Activated naive CD8-positive, alpha-beta T cell treated with anti-CD3 and anti-CD28 coated beads, Interleukin-2, amount 10 ng/mL, durations not matched to agents 7 days and 5 days (primary cell): ENCODE measurements at places on chromosomes 7 and 10. TPM values are rescaled to one million over a fixed set of nuclear protein-coding genes. Genes with fewer than 3 reads are reported as not detected.

TMEM178B gene
- not detected for total RNA-seq

GRCh38 chr7:105788816-105789349 is 87.5 kb downstream of the ATXN7L1 start:
- H3K4me1 ChIP-seq = no peaks in the 10 kb centered on the region
- no peak overlapping the region for H3K4me3 ChIP-seq
- no peaks in the 10 kb centered on the region for H3K27me3 ChIP-seq
- H3K27ac ChIP-seq = no peak overlapping the region
- H3K36me3 ChIP-seq = no peaks in the 10 kb centered on the region

GRCh38 chr7:152435384-152436110 is at the start of gene KMT2C:
Gene KMT2C, minus strand, starts transcription at chr7:152436003. Its CDS starts 217 bp downstream, at chr7:152435786.
- no peaks in the 10 kb centered on the region for H3K36me3 ChIP-seq
- DNase-seq = peak; percentile 72
- H3K4me1 ChIP-seq = peaks cover 16% of the 10 kb centered on the region
- peak within 1 kb of the TSS; percentile 85 for H3K27ac ChIP-seq
- peak within 1 kb of the TSS; percentile 86 for H3K4me3 ChIP-seq
- no peaks in the 10 kb centered on the region for H3K27me3 ChIP-seq

CYP3A4 gene
- not detected for total RNA-seq

RAB19 gene
- total RNA-seq = 8.1 TPM
